MG63 (cell line): ENCODE measurements at places on chromosomes 12 and 14. TPM values are rescaled to one million over a fixed set of nuclear protein-coding genes. Genes with fewer than 3 reads are reported as not detected.

- DNase-seq: no peak
These were observed 5.6 kb downstream of the CNOT2 start for GRCh38 chr12:70248876-70249275.

- DNase-seq: peak; percentile 98
These were observed at the start of gene CDCA3 for GRCh38 chr12:6851153-6851920. CDCA3 (minus strand) TSS chr12:6851286; CDS start chr12:6850952, 334 bp downstream.

DNA sequence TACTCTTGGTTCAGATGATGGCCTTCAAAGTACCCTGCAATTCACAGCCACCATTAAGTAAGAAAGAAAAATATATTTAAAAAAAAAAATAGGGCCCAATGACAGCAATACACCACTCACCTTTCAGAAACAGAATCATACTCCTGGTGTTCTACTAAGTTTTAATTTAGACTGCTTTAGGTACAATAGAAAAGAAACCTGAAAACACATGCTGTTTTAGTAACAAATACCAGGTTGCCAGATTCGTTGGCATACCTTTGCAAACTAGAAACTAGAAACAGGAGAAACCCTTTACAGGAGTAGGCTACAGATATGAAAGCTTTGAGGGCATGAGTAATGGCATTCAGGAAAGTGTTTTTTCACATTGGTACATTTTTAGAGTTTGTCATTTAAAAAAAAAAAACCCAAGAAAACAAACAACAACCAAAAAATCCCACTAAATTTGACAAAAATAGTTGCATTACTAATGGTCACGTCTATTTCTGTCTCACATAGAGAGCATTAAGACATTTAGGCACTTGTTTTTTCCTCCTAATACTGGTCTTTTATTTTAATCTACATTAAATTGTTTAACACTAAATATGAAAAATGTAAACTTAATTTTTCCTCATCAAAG lies 4.0 kb downstream of the SIX1 start:
- no peak for DNase-seq

DNA sequence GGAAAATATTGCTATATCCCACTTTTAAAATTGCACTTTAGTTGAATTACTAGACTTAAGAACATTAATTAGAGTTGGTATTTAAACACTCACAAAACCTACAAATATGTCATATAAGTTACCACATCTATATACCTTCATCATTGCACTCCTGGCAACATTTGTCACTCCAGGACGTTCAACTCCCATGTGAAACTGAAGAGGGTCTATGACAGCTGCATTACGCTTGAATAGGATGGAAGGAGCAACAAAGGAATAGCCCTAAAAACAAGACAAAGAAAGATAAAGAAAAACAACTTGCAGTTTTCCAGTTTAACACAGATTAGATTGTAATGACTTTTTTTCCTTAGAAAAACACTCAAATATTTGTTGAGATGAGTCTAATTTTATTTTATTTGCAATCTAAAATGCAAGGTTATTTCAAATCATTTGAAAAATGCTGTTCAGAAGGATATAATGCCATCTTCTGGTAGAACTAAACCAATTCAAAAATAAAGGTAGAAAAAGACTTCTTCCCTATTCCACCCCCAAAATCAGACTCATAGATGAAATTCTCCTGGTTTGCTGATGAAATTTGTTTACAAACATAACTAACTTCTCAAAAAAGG lies 84.3 kb upstream of the TTC7B start:
- DNase-seq: no peak

- no peak for DNase-seq
These were observed 86.3 kb downstream of the CALM1 start for GRCh38 chr14:90483117-90483516.

DNA sequence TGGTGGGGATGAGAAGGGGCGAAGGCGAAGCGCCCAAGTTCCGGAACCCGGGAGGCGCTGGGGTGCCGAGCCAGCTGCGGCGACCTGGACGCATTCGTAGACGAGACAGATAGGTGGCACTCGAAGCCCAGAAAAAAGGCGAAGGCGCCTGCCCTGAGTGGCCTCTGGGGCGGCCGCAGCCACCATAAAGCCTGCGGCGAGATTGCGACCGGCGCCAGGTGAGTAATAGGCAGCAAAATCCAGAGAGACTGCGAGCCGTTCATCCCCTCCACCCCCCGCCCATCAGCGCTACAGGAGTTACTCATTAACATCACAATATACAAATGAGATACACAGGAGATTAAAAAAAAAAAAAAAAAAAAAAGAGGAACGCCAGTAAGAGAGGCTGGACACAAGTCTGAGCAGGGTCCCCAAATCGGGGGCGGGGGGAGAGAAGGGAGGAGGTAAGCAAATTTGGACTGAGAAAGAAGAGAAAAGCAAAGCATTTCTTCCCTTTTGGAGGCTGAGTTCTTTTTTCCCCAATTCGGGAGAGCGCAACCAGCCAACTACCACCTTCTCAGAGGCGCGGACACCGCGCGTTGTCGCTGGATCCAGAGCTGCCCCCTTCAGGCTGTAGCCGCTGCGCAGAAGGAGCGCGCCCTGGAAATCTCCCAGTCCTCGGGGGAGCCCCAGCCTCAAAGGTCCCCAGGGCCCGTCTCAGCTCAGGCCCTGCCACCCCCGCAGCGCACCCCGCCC lies 15.7 kb downstream of the TBX3 start:
- peak; percentile 88 for DNase-seq

DNA sequence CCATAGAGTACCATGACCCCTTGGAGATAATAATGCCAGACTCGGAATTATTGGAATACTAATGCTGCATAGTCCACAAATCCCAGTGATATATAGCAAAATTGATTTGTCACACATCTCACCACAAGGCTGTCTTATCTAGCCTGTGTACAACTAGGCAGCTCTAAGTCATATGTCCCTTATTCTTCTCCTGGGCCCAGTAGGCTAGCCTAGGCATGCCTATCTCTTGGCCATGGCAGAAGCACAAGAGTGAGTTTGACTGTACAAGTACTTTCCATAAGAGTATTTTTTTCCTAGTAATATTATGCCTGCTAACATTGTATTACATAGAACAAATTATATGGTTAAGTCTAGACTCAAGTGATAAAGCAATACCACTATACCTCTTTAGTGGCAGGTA lies 1122.1 kb upstream of the SEL1L start:
- no peak for DNase-seq

GRCh38 chr12:118377021-118377883 lies 897 bp downstream of the SUDS3 start:
- DNase-seq: no peak

DNA sequence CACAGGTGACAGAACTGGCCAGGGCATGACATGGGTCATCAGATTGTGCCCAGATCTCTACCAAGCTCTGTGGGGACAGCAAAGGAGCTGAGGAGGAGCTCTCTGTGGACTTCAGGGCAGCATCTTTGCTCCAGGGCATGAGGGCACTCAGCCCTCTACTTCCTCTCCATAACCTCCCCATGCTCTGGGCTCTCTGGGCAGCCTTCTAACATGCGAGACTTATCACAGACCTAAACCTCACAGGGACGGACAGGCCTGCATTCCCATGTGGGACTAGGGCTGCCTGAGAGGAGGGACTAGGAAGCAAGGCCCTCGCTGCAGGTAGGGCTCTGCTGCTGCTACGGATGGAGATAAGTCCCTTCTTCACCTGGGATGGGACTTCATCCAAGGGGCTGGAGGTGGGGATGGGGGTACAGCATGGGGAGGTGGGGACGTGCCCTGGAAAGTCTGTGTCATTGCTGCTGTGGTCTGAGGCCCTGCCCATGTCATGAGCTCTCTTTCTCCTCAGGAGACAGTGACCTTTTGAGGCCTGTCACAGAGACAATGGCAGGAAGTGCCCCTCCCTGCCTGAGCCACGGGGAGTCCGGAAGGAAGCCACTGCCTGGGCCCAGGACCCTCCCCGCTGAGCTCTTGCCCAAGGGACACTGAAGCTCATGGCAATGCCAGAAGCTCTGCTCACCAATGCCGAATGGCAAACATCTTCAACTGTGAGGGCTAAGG lies 44.1 kb downstream of the PITPNM2 start:
- DNase-seq: no peak

- DNase-seq: no peak
These were observed 153.6 kb downstream of the PTCSC3 start for GRCh38 chr14:36022765-36023410.

DNA sequence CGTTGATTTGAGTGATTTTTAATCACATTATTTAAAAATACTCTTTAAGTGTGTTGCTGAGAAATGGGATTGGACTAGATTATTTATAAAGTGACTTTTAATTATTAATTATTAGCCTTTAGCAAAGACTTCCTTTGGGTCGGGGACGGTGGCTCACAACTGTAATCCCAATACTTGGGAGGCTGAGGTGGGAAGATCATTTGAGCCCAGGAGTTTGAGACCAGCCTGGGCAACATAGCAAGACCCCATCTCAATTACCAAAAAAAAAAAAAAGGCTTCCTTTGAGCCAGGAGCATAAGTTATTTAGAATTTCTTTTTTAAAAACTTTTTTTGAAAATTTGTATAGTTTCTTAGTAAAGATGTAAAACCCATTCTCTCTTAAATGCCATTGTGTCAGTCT lies 8.8 kb downstream of the CHURC1 start:
- DNase-seq: no peak

DNA sequence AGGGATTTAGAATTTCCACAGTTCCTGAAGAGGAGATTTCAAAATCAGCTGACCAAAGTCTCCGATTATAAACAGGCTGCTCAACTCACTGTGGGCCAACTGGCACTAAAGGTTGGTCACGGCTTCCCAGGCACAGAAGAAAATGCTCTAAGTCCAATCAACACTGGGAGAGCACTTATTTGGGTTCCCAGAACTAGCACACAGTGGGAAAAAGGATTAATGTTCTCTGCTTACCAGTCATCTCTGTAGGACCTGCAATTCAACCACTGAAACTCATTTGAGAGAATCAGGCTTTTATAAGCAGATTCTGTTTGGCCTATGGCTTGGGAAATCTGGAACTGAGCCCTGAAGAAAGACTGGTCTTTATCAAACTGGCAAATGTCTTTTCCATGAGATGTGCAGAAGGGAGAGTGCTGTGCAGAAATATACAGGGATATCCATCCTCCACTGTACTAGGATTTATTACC lies 49.4 kb downstream of the ABCC9 start:
- DNase-seq: no peak

DNA sequence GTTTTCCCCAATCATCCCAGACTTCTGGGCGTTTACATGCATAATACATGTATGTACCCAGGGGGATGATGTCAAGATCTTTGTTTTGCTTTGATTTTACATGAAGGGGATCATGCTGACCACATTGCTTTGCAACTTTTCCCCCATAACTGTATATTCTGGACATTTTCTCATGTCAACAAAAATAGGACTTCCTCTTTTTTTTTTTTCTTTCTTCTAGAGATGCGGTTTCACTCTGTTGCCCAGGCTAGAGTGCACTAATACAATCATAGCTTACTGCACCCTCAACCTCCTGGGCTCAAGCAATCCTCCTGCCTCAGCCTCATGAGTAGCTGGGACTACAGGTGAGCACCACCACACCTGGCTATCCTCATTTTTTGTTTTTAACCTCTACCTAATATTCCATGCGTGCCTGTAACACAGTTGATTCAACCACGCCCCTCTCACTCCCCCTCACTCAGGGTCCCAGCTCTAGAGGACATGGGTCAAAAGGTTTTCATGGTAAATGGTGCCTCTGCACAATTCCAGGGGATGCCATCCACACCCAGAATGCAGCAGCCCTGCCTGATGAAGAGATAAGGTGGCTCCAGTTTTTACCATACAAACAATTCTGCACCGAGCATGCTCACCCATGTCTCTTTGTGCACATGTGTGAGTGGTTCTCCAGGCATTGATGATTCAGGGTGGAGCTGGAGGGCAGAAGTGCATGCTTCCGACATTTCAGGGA lies 32.0 kb upstream of the CIPC start:
- DNase-seq: no peak

GRCh38 chr12:75554556-75554880 lies 43.1 kb upstream of the KRR1 start:
- DNase-seq: no peak

GRCh38 chr12:41531147-41531829 lies 343.2 kb downstream of the PDZRN4 start:
- DNase-seq: no peak

DNA sequence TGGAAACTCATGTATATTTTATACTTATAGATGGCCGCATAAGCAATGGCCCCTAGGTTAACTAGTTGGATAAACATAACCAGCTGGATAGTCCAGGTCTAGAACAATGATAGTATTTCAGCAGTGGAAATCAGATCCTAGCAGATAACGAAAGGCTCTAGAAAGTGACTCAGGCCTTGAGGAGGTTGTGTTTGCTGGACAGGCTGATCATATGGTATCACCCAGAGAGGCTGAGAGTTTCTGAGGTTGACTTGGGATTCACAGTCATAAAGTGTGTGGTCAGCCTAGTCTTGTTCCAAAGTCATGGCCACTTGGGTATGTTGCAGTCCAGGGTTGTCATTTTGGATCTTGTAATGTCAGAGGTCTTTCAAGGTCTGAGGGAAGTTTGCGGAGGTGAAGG lies 16.8 kb downstream of the FLVCR2 start:
- DNase-seq: no peak

GRCh38 chr14:30349520-30349919 lies 209.4 kb upstream of the G2E3 start:
- DNase-seq: no peak

GRCh38 chr14:54189748-54190354 lies 207.0 kb upstream of the CDKN3 start:
- DNase-seq: peak; percentile 56

GRCh38 chr12:20440408-20440807 lies 72.1 kb downstream of the PDE3A start:
- no peak for DNase-seq

DNA sequence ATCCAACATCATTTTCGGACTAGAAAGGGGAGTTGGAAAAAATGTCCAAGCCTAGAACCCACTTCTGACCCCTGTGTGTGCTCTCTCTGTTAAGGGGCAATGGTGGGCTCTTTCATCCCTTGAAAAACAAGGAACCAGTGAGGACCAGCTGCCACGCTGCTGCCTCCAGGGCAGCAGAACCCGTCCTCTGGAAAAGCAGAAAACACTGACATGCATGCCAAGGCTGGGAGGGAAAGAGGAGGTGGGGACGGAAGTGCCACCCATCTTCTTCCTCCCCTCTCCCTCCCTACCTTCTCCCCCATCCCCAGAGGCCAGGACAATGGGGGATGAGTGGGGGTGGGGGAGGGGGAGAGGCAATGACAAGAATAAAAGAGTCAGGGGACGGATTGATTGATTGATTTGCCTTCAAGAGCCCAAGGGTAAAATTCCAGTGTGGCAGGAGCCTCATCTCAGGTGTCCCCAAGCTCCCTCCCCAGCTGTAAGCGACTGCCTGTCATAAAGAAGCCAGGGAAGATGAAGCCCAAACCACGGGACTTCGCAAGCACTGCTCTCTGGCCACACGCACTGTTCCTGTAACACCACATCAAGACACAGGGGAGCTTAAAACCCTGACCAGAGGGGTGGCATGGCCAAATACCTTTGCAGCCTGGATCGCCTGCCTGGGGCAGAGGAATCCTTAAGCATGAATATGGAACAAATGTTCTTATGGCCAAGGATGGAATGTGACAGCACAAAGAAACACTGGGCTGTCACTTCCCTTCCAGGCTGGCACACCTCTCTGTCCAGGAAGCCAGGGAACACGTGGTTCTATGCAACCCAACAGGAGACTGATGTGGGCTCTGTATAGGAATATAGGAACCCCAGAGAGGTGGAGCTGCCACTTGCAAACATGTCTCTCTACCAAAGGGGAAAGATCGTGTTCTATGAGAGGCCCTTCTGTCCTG lies 38.9 kb upstream of the BDKRB2 start:
- no peak for DNase-seq

- DNase-seq: no peak
These were observed 29.9 kb downstream of the SLC41A2 start for GRCh38 chr12:104928036-104928745.

Gene ATN1
- 2.8 and 5.0 TPM in 2 replicates for total RNA-seq

Gene OTOGL
- total RNA-seq: 0.32 TPM in 1 of 2 replicates, not detected in the other

Gene APOF
- total RNA-seq: not detected in 2 replicates

Gene ART4
- total RNA-seq: not detected in 2 replicates

Gene TMED8
- total RNA-seq: 2.4 and 2.5 TPM in 2 replicates

Gene NID2
- total RNA-seq: 2.3 and 4.6 TPM in 2 replicates

Gene KRT86
- total RNA-seq: 13.3 and 13.6 TPM in 2 replicates

Gene SDR9C7
- total RNA-seq: not detected in 2 replicates
